ENCODE measurements at places on chromosomes 2 and 18. TPM values are rescaled to one million over a fixed set of nuclear protein-coding genes. Genes with fewer than 3 reads are reported as not detected.

DNA sequence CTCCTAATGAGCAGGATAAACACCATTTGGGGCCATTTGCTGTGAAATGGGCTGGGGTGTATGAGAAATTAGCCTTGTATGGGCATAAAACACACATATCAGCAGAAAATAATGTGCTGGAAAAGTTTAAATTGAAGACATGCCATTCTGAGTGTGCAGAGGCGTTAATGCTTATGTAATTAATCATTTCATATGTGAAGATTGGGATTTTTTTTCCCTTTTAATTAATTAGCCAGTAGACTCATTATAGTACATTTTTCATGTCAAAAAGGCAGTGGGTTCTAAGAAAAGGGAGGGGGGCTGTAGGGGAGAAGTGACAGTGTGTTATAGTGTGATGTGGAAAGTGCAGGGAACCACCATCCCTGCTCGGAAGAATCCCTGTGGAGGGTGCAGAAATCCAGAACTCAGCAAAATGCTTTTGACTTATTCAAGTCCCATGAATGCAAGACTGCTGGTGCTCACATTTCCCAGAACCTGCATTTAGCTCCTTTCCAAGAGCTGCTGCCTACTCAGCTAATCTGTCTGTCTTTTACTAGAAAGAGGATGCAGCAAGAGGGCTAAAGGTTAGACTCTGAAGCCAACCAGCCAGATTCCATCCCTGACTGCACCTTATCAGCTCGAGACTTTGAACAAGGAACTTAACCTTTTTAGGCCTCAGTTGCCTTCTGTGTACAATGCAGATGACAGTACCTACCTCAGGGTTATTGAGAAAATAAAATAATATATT is 11.6 kb upstream of the COX7A2L start:
- no peaks in the 10 kb centered on the region for H3K4me1 ChIP-seq
- no peak for DNase-seq
- no peaks in the 10 kb centered on the region for H3K27me3 ChIP-seq
- H3K27ac ChIP-seq = no peak overlapping the region
- no peak overlapping the region for H3K4me3 ChIP-seq

DNA sequence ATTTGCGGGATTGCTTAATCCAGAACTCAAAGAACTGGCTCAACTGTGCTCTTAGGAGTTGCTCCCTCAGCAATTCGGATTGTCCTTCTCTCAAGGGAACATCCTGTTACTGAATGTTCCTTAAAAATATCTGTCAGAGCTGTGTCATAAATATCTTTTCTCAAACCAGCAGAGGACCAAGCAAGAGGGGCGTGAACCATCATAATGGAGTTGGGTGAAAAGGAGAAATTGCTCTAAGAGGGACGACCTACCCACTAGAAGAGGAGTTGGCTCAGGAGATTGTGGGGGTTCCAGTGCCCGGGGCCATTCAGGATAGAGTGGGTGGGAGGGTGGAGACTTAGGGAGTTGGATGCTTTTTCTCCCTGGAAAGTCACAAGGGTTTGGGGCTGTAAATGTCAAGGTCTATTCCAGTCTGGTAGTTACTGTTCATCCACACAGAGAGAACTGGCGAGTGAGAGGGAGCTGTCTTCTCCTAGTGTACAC is 59.5 kb downstream of the MERTK start:
- no peaks in the 10 kb centered on the region for H3K36me3 ChIP-seq
- DNase-seq = no peak
- no peak overlapping the region for H3K27ac ChIP-seq
- H3K4me1 ChIP-seq = no peaks in the 10 kb centered on the region
- no peaks in the 10 kb centered on the region for H3K27me3 ChIP-seq

- no peaks in the 10 kb centered on the region for H3K36me3 ChIP-seq
- H3K27me3 ChIP-seq = peaks cover 10% of the 10 kb centered on the region
- H3K4me1 ChIP-seq = peaks cover 2% of the 10 kb centered on the region
- peak; percentile 78 for DNase-seq
- peak within 1 kb of the TSS; percentile 63 for H3K4me3 ChIP-seq
Measured at GRCh38 chr18:2846636-2847316, at the start of gene EMILIN2. Gene EMILIN2 (plus strand): TSS chr18:2847006. CDS start chr18:2847189, 183 bp downstream.

DNA sequence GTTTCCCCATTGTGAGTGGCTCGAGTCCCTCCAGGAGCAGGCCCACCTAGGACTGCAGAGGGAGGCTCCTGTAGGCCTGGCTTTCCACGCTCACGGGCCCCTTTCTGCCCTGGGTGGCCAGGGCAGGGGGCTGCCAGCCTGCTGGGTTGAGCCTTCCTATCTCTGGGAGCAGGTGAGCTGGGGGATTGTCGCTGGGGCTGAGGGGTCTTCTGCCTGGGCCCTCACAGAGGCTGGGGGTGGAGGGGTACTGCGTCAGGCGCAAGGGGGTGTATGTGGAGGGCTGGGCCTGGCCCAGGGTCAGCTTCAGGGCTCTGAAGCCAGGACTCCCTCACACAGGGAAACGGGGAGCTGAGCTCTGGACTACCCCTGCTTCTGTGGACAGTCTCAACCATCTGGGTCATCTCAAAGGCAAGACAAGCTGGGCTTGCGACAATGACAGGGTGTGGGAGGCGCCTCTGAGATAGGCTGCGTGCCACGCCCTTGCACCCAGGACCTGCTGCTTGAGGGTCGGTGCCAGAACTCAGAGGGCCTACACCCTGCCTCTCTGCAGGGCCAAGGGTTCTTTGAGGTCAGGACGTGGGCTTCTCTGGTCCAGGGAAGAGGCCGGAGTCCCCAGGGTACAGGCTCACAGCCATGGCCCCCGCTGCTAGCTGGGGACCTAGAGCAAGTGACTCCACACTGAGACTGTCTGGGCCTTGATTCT is 206.1 kb downstream of the TWIST2 start:
- DNase-seq = peak; percentile 47
- peaks cover 84% of the 10 kb centered on the region for H3K36me3 ChIP-seq
- no peaks in the 10 kb centered on the region for H3K4me1 ChIP-seq
- H3K27me3 ChIP-seq = no peaks in the 10 kb centered on the region

DNA sequence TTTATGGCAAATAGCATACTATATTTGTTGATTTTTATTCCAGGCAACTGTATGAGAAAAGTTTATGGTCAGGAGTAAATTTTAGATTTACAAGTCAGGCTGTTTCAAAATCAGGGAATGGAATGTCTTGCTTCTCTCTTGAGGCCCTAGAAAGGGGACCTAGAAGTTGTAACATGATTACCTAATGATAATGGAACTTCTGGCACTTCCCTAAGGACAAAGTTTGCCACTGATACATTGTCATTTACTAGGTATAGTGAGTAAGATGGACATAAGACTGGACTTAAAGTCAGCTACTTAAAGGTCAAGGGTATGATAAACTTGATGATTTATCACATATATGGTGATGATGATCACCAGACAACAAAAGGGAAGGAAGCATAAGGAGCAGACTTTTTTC is 103.3 kb upstream of the VRK2 start:
- H3K27me3 ChIP-seq = no peaks in the 10 kb centered on the region
- no peak overlapping the region for H3K4me3 ChIP-seq
- H3K27ac ChIP-seq = no peak overlapping the region
- no peaks in the 10 kb centered on the region for H3K36me3 ChIP-seq
- DNase-seq = no peak

Gene GCG
- total RNA-seq = not detected

Gene C2orf15
- not detected for total RNA-seq

All from psoas muscle (tissue), 8 donors.